ENCODE measurements at places on chromosomes 12 and 14. TPM values are rescaled to one million over a fixed set of nuclear protein-coding genes. Genes with fewer than 3 reads are reported as not detected.
A peak's percentile ranks its signal among the peaks of the same experiment; 100 is the strongest.

OLR1 gene
- total RNA-seq = not detected

DNA sequence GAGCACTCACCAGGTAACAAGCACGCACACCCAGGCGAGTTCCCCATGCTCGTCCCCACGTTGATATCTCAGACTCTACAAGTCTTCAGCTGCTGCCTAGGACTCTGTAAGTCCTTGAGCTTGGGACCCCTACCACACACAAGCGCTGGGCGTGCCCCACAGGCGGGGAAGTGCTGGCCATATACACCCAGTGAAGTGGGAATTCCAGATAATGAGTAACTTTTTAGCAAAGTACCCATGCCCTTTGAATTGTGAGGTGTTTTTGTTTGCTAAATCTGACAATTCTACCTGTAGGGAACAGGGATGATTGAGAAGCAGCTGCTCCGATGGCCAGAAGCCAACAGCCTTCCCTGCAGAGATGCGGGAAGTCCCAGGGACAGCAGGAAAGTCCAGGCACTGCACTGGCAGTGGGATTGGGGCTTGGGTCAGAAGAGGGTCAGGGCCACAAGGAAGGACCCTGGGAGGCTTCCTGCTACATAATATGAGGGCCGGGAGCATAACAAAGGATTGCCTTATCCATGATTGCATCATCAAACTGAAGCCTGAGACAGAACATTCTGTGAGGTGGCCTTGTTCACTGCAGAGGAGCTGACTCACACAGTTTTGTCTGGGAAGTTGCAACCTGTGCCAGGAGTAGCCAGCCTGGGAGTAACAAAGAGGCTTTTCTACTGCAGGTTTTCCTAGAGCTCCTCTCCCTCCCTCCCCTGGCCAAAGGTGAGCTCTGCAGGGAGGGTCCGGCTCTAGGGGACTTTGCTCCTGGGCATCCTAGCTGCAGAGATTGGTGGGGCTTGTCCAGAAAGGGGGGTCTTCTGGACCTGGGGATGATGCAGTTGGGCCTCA is 13.2 kb upstream of the SERPINA3 start:
- H3K27me3 ChIP-seq = no peaks in the 10 kb centered on the region
- H3K4me3 ChIP-seq = no peak overlapping the region
- H3K36me3 ChIP-seq = no peaks in the 10 kb centered on the region
- no peaks in the 10 kb centered on the region for H3K4me1 ChIP-seq
- no peak overlapping the region for H3K27ac ChIP-seq

LRRC43 gene
- total RNA-seq = not detected

- H3K4me3 ChIP-seq = no peak overlapping the region
- H3K4me1 ChIP-seq = no peaks in the 10 kb centered on the region
- H3K27ac ChIP-seq = no peak overlapping the region
- no peak for DNase-seq
Measured at GRCh38 chr14:51484485-51484884, 167.2 kb upstream of the FRMD6 start.

DNA sequence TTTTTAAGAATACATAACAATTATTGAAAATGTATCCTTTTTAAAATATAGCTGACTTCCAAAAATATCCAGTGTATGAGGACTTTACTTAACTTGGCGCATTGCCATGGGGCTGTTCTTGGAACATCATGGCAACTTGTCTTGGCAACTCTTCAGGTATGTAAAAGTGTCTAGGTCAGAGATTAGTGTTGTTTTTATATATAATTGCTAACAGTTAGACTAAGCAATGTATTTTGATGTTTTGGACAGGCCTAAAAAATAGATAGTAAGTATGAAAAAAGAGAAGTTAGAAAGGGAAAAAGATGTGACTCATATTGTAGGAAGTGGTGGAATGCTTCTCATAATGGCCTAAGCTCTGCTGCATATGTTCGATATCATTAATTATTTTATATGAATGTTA is 70.9 kb downstream of the MON2 start:
- peaks cover 32% of the 10 kb centered on the region for H3K36me3 ChIP-seq
- DNase-seq = no peak
- peaks cover 2% of the 10 kb centered on the region for H3K4me1 ChIP-seq
- H3K27me3 ChIP-seq = no peaks in the 10 kb centered on the region
- no peak overlapping the region for H3K27ac ChIP-seq
- H3K4me3 ChIP-seq = no peak overlapping the region

IGF1 gene
- total RNA-seq = 0.10 TPM

DNA sequence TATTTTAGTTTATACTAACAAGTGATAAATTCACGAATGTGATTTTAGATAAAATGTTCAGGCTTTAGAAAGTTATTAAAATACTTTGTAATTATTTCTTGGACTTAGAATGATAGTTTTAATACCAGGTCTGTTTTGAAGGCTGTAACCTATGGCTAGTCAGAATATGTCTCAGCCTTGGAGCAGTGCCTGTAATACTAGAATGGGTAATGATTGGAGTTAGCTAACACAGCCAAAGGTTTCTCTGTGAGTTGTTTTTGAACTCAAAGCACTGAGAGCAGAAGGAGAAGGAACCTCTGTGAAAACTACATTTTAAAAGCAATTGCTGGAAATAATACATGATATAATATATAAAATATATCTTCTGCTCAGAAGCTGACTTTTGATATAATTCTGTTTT is 110.1 kb downstream of the TMEM117 start:
- no peak overlapping the region for H3K27ac ChIP-seq
- H3K27me3 ChIP-seq = no peaks in the 10 kb centered on the region
- no peak overlapping the region for H3K4me3 ChIP-seq
- no peaks in the 10 kb centered on the region for H3K36me3 ChIP-seq

- peaks cover 23% of the 10 kb centered on the region for H3K36me3 ChIP-seq
- no peak overlapping the region for H3K4me3 ChIP-seq
- no peak for DNase-seq
- peaks cover 28% of the 10 kb centered on the region for H3K4me1 ChIP-seq
- H3K27ac ChIP-seq = no peak overlapping the region
Measured at GRCh38 chr12:46179693-46180452, 89.0 kb downstream of the SLC38A1 start.

WIF1 gene
- not detected for total RNA-seq

RNASE7 gene
- total RNA-seq = not detected

ADCY4 gene
- 4.1 TPM for total RNA-seq

DNA sequence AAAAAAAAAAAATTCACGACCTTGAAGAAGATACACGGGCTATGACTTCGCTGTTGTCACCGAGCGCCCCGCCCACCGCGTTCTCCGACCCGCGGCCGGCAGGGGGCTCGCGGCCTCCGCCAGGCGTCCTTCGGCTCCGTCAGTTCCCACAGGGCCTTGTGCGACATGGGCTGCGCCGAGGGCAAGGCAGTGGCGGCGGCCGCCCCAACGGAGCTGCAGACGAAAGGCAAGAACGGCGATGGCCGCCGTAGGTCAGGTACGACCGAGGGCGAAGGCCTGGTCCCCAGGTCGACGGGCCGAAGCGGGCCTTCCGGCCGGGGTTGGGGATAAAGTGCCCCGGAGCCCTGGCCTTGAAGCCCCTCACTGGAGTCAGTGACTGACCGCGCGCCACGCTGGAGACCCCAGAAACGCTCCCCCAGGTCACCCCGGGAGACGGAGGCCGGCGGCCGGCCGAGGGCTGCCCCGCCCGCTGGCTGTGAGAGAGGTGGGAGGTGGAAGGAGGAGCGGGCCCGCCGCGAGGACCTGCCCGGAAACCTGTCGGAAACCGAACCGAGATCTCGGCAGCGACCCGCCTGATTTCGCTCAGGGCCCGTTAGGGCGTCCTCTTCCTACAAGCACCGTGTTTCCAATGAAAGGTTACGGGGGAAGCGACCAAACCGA is at the start of gene TXNRD1:
TSS of gene TXNRD1 (plus strand) at position 142 of the 660 bp plus-strand sequence. CDS start at position 166, 24 bp downstream.
- H3K27me3 ChIP-seq = no peaks in the 10 kb centered on the region
- H3K36me3 ChIP-seq = no peaks in the 10 kb centered on the region
- peaks cover 41% of the 10 kb centered on the region for H3K4me1 ChIP-seq
- H3K4me3 ChIP-seq = peak within 1 kb of the TSS; percentile 72
- DNase-seq = peak; percentile 84
- peak within 1 kb of the TSS; percentile 84 for H3K27ac ChIP-seq

GRCh38 chr12:75471902-75472890 is 8.4 kb upstream of the GLIPR1 start:
- no peak for DNase-seq
- H3K4me1 ChIP-seq = peaks cover 7% of the 10 kb centered on the region
- H3K27ac ChIP-seq = no peak overlapping the region
- no peak overlapping the region for H3K4me3 ChIP-seq

TROAP gene
- 115 TPM for total RNA-seq

SLC17A8 gene
- not detected for total RNA-seq

TTC8 gene
- total RNA-seq = 0.79 TPM

GRCh38 chr12:33672836-33673577 is 233.4 kb upstream of the SYT10 start:
- H3K27me3 ChIP-seq = no peaks in the 10 kb centered on the region
- no peak for DNase-seq
- no peak overlapping the region for H3K27ac ChIP-seq
- no peak overlapping the region for H3K4me3 ChIP-seq

GRCh38 chr12:15933751-15934150 is 22.6 kb downstream of the DERA start:
- H3K36me3 ChIP-seq = peaks cover 13% of the 10 kb centered on the region
- H3K4me3 ChIP-seq = no peak overlapping the region
- no peak overlapping the region for H3K27ac ChIP-seq
- no peaks in the 10 kb centered on the region for H3K27me3 ChIP-seq

DNA sequence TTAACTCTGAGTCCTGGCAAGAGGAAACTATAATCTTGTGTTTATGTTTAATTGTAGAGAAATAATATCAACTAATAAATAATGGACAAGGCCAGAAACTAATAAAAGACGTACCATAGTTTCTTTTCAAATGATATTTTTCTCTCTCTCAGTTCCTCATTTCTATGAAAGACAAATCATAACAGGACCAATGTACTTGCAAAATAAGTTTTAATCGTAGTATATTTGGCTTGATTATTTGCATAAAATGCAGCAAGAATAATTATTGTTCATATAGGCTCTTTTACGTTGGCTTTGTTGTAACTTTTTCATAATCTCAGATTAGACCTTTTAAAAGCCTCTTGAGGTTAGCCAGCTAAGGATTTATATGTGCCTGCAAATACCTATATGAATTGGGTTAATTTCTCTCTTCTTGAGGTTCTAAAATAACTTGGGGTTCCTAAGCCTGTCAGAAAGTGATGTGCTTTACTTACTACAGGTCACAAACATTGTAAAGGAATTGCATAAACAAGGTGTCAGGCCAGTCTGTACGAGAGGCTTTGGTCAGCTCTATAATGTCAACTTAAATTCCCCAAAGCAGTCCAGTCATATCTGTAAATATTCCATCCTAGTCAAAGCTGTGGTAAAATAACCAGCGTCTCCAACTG is 152.8 kb upstream of the PTPRQ start:
- H3K27ac ChIP-seq = no peak overlapping the region
- H3K27me3 ChIP-seq = no peaks in the 10 kb centered on the region
- DNase-seq = no peak
- H3K4me3 ChIP-seq = no peak overlapping the region
- H3K4me1 ChIP-seq = no peaks in the 10 kb centered on the region

TNFRSF1A gene
- 64.4 TPM for total RNA-seq

PPM1A gene
- total RNA-seq = 48.9 TPM

PNMA1 gene
- total RNA-seq = 25.9 TPM

GRCh38 chr12:6095269-6095668 is 29.2 kb downstream of the VWF start:
- no peak overlapping the region for H3K27ac ChIP-seq
- no peaks in the 10 kb centered on the region for H3K36me3 ChIP-seq
- no peak overlapping the region for H3K4me3 ChIP-seq
- no peak for DNase-seq
- no peaks in the 10 kb centered on the region for H3K4me1 ChIP-seq

DNA sequence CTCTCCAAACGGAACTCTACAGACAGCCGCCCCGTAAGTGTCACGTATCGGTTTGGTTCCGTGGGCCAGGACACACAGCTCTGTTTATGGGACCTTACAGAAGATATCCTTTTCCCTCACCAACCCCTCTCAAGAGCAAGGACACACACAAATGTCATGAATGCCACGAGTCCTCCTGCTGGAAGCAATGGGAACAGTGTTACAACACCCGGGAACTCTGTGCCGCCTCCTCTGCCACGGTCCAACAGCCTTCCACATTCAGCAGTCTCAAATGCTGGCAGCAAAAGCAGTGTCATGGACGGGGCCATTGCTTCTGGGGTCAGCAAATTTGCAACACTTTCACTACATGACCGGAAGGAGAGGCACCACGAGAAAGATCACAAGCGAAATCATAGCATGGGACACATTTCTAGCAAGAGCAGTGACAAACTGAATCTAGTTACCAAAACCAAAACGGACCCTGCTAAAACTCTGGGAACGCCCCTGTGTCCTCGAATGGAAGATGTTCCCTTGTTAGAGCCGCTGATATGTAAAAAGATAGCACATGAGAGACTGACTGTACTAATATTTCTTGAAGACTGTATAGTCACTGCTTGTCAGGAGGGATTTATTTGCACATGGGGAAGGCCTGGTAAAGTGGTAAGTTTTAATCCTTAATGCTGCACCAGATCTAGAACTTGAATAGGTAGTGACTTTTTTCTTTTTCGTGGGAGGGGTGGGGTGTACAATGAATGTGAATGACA is 69.7 kb downstream of the WDR20 start:
- H3K36me3 ChIP-seq = peaks cover 14% of the 10 kb centered on the region
- H3K4me1 ChIP-seq = peaks cover 5% of the 10 kb centered on the region
- no peak overlapping the region for H3K27ac ChIP-seq
- no peak for DNase-seq

DNA sequence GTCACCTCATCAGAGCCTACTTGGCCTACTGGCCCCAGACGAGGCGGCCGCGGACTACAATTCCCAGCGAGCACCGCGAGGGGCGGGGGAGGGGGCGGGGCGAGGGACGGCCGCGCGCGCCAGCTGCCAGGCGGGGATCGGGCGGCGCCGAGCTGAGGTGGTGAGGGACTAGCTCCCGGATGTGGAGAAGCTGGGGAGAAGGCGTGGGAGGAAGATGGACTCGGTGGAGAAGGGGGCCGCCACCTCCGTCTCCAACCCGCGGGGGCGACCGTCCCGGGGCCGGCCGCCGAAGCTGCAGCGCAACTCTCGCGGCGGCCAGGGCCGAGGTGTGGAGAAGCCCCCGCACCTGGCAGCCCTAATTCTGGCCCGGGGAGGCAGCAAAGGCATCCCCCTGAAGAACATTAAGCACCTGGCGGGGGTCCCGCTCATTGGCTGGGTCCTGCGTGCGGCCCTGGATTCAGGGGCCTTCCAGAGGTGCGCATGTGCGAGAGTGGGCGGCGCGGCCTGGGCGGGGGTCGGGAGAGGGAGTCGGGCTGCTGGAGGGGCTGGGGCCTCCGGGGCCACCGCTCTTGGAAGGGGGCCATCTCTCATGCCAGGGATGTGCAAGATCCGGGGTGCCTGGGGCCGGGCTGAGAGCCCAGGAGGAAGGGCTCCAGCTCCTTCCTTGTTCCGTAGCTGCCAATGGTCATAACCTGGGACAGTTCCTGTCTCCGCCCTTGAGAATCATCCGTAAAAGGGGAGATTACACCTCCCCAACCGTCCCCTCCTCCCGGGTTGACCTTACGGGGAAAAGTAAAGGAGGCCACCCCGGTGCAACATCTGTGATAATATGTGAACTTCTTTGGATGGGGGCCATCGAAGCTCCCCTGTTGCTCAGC is at the start of gene CMAS:
TSS of gene CMAS (plus strand) at position 129 of the 878 bp plus-strand sequence. CDS start at position 215, 86 bp downstream.
- peaks cover 44% of the 10 kb centered on the region for H3K4me1 ChIP-seq
- peaks cover 24% of the 10 kb centered on the region for H3K36me3 ChIP-seq
- peak; percentile 81 for DNase-seq
- no peaks in the 10 kb centered on the region for H3K27me3 ChIP-seq
- H3K27ac ChIP-seq = peak within 1 kb of the TSS; percentile 93
- peak within 1 kb of the TSS; percentile 95 for H3K4me3 ChIP-seq
